ENCODE measurements at places on chromosomes 7 and 10.
A peak's percentile ranks its signal among the peaks of the same experiment; 100 is the strongest.

GRCh38 chr7:105205592-105206237 is 183.0 kb downstream of the SRPK2 start:
- DNase-seq, result no peak

GRCh38 chr7:135445690-135446089 is 64.2 kb downstream of the CNOT4 start:
- no peak for DNase-seq

- peak; percentile 82 for DNase-seq
Observed at GRCh38 chr10:79067241-79068202, 1.2 kb upstream of the ZMIZ1 start.

DNA sequence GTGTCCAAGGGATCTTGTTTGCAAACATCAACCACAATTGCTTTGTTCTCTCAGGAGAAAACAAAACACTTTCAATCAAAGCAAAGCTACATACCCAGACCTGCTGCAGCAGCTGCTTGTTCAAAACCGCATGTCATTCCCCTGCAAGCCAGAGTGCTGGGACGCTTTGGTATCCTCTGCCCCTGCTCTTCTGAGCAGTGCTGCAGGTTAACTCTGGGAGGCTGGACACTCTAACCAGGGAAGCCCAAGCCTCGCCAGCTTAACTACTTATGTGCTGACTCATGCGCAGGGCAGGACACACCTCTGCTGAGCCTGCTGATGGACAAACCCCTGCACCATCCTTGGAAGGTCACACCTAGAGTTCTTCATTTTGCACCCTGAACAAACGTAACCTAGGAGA is 28.2 kb upstream of the ASAH2 start:
- DNase-seq, result no peak

GRCh38 chr7:12957487-12957886 is 270.1 kb downstream of the ARL4A start:
- no peak for DNase-seq

- peak; percentile 63 for DNase-seq
Observed at GRCh38 chr7:30427296-30428070, 51.1 kb downstream of the NOD1 start.

- no peak for DNase-seq
Observed at GRCh38 chr10:82282782-82283456, 407.9 kb downstream of the NRG3 start.

DNA sequence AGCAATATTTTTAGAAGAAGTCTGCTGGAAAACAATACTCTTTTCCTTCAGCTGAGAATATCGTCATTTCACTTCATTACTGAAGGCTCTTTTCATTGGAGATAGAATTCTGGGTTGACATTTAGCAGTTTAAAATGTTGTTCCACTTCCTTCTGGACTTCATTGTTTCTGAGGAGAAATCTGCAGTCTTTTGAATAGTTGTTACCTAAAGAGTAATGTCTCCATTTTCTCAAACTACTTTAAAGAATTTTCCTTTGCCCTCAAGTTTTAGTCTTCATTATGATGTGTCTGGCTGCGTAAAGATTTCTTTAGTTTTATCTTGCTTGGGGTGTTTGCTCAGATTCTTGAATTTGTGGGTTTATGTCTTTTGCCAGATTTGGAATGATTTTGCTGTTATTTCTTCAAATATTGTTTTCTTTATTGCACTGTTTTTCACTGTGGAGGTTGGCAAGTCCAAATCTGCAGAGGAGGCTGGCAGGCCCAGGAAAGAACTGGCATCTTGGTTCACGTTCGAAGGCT is 136.3 kb downstream of the DNAJB6 start:
- no peak for DNase-seq

GRCh38 chr7:7585241-7585928 is 18.7 kb downstream of the MIOS start:
- no peak for DNase-seq

DNA sequence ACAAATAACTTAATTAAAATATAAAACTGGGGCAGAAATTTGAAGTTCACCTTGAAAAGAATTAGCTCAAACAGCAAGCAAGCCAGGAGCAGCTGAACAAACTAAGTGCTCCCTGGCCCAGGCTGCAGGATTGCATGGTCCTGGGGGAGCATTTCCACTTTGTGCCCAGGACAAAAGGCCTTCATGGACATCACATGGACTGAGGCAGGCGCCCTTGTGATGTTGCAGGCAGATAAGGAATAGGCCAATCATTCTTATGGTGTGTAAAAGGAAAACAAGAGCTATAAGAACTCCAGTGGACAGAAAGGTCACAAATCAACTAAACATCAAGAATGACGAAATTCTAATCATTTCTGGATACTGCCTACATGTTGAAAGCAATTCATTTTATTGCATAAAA is 17.5 kb upstream of the TECTB start:
- DNase-seq, result no peak

DNA sequence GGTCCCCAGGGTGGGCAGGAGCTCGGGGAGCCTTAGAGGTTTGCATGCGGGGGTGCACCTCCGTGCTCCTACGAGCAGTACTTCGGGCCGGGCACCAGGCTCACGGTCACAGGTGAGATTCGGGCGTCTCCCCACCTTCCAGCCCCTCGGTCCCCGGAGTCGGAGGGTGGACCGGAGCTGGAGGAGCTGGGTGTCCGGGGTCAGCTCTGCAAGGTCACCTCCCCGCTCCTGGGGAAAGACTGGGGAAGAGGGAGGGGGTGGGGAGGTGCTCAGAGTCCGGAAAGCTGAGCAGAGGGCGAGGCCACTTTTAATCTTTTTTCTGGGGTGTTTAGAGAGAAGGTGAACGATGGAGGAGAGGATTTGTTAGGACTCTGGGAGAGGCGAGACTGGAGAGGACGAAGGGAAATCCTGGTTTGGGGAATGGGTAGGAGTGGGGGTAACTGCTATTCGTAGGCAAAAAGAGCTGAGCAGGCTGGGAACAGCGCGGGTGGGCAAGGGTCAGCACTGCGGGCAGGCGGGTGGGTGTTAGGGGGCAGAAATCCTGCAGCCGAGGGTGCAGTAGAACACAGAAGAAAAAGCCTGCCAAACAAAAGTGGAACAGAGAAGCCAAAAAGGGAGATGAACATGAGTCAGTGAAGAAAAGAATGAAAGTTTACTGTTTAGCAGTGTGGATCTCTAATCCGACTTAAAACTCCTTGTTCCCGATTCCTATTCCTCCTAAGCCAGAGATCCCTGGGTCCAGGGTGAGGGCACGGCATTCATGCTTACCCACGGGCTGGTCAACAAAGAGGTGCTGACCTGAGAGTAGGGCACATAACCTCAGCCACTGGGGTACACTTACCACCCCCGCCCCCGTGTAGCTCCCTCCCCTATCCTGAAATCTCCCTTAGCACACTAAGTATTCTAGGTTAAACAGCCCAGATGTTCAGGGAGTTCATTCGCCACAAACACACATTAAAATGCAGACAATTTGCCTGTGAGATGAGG is 26.9 kb downstream of the PRSS2 start:
- DNase-seq, result no peak

GRCh38 chr7:1354661-1355567 is 104.4 kb downstream of the MICALL2 start:
- no peak for DNase-seq

DNA sequence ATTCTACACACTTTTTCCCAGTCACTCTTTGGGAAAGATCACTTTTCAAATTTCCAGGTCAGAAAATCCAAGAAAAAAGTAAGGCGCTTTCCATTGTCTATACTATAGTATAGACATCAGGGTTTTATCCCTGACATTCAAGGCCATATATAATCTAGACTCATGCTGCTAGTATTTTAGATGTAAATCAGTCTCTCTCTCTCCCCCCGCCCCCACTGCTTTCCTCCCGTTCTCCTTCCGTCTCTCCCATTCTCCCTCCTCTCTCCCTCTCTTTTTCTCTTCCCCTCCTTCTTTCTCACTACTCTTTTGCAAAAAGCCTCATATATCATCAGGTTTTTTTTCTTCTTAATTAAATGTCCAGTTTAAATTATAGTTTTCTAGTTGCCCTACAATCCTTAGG is 154.8 kb downstream of the PHF14 start:
- no peak for DNase-seq

GRCh38 chr7:66693331-66693730 is 47.2 kb upstream of the RABGEF1 start:
- DNase-seq, result no peak

DNA sequence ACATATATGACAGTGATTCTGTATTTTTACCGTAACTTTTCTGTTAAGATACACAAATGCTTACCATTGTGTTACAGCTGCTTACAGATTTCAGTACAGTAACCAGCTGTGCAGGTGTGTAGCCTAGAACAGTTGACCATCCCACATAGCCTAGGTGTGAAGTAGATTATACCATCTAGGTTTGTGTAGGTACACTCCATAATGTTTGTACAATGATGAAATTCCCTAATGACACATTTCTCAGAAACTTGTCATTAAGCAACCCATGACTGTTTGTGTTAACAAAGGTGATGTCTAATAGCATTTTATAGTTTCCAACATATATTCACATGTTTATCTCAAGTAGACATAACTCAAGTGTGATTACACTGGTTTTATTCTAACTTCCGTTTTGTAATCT is 218.5 kb downstream of the PLXDC2 start:
- DNase-seq, result no peak

DNA sequence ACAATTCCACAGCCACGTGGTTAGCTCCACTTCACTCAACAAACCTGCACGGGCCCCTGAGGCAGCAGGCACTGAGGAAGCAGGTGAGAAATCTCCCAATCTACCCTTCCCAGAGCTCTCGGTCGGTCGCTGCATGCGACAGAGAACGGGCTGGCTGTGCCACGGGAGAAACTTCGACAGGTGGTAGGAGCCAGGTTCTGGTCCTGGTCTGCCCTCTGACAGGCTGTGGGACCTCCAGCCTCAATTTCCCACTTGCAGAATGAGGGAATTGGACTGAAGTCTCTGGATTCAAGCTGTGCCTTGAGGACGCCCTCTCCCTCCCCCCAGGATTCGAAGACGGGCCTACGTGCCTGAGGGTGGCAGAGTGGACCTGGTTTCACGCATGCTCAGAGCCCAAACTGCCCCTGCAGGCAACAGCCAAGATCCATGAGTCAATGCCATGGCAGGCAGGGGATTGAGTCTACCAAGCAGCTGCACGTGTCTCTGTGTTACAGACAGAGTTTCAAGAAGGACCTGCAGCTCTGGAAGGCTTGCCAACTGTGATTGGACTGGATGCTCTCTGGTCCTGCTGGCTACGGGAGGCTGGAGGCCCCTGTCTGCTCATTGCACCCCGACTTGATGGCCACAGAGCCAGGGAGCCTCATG is 215.0 kb downstream of the USP6NL start:
- no peak for DNase-seq

- no peak for DNase-seq
Observed at GRCh38 chr10:31614611-31615010, 295.6 kb downstream of the ZEB1 start.

GRCh38 chr10:4372601-4373000 is 453.4 kb upstream of the AKR1E2 start:
- DNase-seq, result no peak

GRCh38 chr7:38276096-38276877 is 2.9 kb upstream of the TARP start:
- peak; percentile 80 for DNase-seq

DNA sequence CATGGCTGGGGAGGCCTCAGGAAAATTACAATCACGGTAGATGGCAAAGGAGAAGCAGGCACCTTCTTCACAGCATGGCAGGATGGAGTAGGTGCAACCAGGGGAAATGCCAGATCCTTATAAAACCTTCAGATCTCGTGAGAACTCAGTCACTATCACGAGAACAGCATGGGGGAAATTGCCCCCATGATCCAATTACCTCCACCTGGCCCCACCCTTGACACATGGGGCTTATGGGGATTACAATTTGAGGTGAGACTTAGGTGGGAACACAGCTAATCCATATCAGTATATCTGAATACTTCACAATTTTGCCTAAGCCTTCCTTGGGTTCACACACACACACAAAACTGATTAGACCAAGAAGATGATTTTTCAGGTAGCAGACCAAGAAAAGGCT is 145.1 kb upstream of the COL1A2 start:
- DNase-seq, result no peak

DNA sequence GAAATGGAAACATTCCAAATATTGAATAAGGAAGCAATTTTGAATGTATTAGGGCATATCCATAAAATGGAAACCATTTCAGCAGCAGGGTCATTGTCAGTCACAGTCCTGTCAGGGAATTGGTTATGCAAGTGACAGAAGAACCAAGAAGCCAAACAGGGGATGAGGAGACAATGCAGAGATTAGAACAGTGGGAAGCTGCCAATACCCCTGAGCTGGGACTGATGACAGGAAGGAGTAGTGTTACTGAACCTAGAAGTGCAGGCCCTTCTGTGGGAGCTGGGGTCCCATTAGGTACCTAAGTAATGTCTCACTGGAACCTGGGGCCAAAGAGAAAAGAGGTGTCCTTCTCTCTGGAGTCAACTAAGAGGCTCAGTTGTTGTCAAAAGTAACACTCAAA is 37.6 kb upstream of the NPSR1 start:
- no peak for DNase-seq

DNA sequence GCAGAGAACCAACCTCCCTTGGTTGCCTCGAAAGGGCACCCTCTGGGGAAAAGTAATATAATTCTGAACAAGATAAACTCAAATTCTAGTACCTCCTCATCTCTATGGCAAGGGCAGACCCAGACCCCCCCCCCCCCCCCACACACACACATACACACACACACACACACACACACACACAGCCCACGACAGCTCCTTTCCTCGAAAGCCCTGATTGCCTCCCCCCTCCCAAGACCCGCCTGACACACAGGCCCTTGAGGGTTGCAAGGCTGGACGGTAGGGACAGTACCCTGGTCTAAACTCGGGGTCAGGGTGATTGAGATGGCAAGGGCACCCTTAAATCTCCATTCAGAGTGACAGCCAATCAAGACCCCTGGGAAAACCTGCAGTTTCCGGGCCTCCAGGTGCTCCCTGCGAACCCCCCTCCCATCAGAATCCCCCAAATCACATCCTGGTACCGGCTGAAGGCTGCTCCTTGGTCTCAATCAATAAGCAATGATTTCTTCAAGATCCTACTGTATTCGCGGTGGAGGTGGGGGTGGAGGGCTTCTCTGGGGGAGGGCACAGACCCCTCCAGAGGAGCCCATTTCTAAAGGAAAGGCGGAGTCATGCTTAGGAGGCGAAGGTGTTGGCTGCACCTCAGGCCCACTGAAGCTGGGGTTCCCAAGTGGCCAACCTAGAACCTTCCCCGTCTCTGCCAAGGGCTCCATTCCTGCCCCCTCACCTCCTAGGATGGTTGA is 100.7 kb downstream of the HIP1 start:
- DNase-seq, result no peak

- no peak for DNase-seq
Observed at GRCh38 chr10:5647507-5648240, 18.7 kb downstream of the ASB13 start.
